ENCODE measurements at places on chromosomes 1 and 21. TPM values are rescaled to one million over a fixed set of nuclear protein-coding genes. Genes with fewer than 3 reads are reported as not detected.

DNA sequence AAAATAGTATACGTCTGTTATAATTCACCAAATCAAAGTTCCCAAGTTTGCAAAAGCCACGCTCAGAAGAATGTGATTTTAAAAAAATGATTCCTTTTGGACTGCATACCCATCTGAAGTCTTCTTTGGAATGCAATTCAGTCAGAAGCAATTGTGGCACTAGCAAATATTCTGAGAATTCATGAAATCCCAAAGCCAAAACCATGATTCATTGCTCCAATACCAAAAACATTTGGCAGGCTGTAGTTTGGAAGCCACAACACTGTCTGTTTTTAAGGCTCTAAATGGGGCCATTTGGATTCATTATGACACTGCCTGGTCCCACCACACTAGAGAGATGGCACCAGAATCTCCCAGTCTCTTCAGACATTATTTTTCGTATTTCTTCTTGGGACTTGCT, 21.8 kb upstream of the LRRC53 start:
- no peak overlapping the region for H3K27ac ChIP-seq
- no peaks in the 10 kb centered on the region for H3K4me1 ChIP-seq
- no peaks in the 10 kb centered on the region for H3K27me3 ChIP-seq
- no peak for DNase-seq
- no peak overlapping the region for H3K4me3 ChIP-seq

The HAO2 gene
- total RNA-seq, result not detected

- no peak for DNase-seq
- H3K4me3 ChIP-seq, result no peak overlapping the region
- H3K27ac ChIP-seq, result no peak overlapping the region
- peaks cover 23% of the 10 kb centered on the region for H3K27me3 ChIP-seq
Measured at GRCh38 chr1:9438431-9439073, 100.7 kb upstream of the SLC25A33 start.

DNA sequence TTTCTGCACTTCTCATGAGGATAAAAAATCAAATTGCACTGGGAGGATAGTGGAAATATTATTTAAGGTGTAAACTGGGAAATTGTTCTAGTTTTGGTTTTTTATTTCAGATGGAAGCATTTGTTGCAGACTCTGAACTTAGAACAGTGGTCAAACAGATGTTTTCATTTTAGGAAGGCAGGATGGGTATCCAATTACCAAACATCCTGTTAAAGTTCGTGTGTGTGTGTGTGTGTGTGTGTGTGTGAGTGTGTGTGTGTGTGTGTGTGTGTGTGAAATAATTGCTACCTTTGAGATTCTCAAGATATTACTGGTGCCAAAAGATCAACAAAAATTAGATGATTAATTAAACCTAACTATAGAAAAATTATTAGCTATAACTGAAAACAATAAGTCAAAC, 24.3 kb upstream of the DUSP10 start:
- no peaks in the 10 kb centered on the region for H3K27me3 ChIP-seq
- H3K36me3 ChIP-seq, result no peaks in the 10 kb centered on the region
- peaks cover 33% of the 10 kb centered on the region for H3K4me1 ChIP-seq
- DNase-seq, result no peak
- H3K27ac ChIP-seq, result no peak overlapping the region

GRCh38 chr21:45330075-45330781, 42.5 kb upstream of the POFUT2 start:
- no peak overlapping the region for H3K27ac ChIP-seq
- no peak for DNase-seq
- H3K4me3 ChIP-seq, result no peak overlapping the region
- H3K4me1 ChIP-seq, result no peaks in the 10 kb centered on the region

DNA sequence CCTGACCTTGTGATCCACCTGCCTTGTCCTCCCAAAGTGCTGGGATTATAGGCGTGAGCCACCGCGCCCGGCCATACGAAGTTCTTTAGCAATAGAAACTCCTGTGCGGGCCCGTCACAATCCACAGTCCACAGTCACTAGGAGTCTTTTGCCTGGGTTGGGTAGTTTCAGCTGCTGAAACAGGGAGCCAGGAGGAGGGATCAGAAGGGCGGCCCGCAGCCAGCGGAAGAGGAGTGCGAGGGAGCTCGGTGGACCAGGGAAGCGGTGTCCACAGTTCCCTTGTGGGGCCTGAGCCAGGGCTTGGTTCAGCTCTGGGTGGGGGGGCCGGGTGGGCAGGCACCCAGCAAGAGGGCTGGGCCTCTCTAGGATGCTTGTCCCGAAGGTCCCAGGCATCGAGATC, 17.9 kb upstream of the HSPG2 start:
- H3K27ac ChIP-seq, result no peak overlapping the region
- H3K4me1 ChIP-seq, result peaks cover 35% of the 10 kb centered on the region
- DNase-seq, result no peak
- no peaks in the 10 kb centered on the region for H3K27me3 ChIP-seq
- H3K36me3 ChIP-seq, result no peaks in the 10 kb centered on the region
- H3K4me3 ChIP-seq, result no peak overlapping the region

The CTBS gene
- 12.3 TPM for total RNA-seq

DNA sequence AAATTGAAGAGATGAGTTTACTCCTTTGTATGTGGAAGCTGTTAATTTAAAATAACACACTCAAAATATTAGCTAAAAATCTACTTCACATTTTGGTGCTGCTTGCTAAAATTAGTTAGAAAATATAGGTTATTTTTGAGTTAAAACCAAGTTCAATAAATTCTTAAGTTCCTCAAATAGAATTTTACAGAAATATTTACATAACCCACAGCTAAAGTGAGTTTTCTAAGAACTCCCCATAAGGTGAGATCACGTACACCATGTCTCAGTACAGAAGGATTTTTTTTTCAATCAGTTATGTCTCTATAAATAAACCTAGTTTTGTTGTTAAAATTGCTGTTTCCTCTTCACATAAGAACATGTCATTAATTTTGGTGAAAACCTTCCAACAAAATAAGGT, 108.0 kb downstream of the SDCCAG8 start:
- no peaks in the 10 kb centered on the region for H3K4me1 ChIP-seq
- no peak overlapping the region for H3K27ac ChIP-seq
- peaks cover 3% of the 10 kb centered on the region for H3K36me3 ChIP-seq
- DNase-seq, result no peak
- H3K4me3 ChIP-seq, result no peak overlapping the region

Data from activated CD8-positive, alpha-beta T cell treated with anti-CD3 and anti-CD28 coated beads, Interleukin-2, amount 10 ng/mL, durations not matched to agents 7 days and 5 days (primary cell).